ENCODE measurements at places on chromosomes 1 and 21.

- peak; percentile 79 for DNase-seq
Observed at GRCh38 chr1:172002725-172003345, 161.5 kb downstream of the DNM3 start.

DNA sequence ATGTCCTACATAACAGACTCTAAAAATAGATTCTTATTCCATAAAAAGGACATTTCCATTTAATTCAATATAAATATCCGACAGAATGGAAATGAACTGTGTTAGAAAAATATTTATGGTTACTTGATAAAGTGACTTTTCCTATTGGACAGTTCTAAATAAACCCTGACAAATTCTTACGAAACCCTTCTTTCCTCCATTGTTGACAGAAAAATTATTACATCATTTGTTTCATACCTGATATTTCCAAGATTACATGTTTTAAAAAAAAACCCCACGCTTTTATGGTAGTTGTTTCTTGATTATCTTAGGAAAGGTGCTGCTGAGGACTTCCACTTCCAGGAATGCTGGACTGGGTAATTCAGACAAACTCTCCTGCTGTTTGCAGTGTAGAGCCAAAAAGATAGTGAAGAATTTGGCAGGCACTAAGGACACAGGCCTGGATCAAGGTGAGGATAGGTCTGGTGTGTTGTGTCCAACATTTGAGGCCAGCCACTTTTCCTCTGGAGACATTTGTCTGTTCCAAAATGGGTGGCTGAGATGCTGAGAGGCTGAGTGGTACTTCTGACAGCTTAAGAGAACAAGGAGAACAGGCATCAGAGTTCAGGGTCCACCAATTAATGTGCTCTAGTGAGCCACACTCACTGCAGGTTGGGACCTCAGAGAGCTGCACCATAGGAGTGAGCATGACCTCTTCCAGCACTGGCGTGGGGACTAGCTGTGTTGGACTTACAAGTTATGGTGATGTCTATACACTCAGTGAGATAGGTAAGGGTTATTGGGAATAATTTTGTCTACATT, 7.0 kb upstream of the C1orf116 start:
- no peak for DNase-seq

- no peak for DNase-seq
Observed at GRCh38 chr1:45033356-45033755, 21.3 kb downstream of the UROD start.

DNA sequence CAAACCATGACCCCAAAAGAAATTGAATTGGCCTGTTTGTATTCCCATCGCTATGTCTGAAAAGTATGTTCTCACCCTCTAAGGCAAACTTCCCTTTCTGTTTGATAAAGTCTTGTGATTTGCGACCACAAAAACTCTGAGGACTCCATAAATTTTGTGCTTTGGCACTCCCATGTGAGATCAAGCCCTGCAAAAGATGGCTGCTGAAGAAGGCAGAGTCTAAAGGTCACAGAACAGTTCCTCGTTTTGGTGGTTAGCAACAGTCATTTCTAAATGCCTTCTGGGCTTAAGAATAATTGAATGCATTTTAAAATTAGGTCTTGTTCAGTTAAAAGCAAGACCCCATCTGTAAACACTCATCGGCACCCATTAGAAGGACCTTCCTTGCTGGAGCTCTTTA, 441.6 kb downstream of the OMA1 start:
- no peak for DNase-seq

DNA sequence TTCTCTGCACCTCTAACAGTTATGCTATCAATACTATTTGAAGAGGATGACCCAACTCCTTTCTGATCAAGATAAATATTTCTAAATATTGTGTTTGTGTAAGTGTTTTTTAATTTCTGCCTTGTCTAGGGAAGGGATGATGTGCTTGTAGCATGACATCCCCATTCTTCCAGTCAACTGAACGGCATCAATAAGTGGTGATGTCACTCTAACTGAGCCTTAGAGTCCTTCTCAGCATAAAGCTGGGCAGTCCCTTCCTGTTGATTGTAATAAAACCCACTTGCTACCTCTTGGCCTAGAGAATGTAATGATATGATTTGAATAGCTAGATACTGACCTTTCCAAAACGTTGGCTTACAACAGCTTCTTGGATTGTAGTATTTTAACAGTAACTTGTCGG, 52.5 kb upstream of the KCNJ6 start:
- no peak for DNase-seq

DNA sequence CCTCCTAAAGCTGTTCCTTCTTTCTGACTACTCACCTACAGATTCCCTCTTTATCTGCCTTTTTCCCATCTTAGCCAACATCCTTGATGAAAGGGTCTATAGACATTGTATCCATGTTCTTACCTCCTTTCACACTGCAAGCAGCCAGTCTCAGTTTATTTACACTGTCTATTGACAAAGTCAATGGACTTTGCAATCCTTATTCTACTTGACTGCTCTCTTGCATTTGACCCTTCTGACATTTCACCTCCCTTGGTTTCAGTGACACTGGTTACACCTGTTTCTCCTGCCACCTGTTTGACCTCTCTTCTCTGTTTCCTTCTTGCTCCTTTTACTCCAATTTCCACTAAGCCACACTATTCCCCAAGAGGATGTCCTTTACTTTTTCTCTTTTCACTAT, 224.0 kb upstream of the SNX7 start:
- no peak for DNase-seq

- peak; percentile 62 for DNase-seq
Observed at GRCh38 chr1:201719812-201720521, 109.0 kb upstream of the IPO9 start.

DNA sequence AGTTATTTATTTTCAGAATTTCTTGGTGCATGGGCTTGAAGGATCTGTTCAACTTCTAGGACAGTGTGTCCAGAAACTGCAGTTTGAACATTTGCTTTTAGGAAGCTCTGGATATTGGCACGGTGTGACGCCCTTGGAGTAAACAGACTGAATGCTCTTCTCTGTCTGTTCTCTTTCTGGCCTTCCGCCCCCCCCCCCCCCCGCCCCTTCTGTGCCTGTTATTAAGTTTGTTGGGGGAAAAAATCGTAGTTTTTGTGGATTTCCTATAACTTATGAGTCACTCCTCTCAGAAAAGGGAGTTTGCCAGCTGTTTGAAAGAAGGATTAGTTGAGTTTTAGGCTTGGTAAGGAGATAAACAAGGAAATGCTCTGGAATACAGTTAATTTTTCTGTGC, 1.2 kb downstream of the KCTD3 start:
- no peak for DNase-seq

DNA sequence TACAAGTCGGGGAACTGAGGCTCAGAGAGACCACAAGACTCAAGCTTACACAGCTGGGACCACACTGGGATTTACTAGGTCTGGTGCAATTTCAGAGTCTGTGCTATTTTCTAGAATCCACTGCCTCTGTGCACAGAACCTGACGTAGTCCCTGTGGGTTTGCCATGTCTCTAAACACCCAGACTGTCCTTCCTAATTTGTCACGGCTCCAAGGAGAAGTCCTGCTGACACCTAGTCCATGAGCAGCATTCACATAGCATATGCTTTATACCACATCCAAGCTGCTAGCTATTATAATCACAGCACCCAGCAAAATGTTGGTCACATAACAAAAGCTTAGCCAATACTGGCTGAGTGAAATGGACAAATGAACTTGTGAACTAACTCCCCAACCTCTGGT, 79.0 kb upstream of the HMGB4 start:
- DNase-seq, result no peak

DNA sequence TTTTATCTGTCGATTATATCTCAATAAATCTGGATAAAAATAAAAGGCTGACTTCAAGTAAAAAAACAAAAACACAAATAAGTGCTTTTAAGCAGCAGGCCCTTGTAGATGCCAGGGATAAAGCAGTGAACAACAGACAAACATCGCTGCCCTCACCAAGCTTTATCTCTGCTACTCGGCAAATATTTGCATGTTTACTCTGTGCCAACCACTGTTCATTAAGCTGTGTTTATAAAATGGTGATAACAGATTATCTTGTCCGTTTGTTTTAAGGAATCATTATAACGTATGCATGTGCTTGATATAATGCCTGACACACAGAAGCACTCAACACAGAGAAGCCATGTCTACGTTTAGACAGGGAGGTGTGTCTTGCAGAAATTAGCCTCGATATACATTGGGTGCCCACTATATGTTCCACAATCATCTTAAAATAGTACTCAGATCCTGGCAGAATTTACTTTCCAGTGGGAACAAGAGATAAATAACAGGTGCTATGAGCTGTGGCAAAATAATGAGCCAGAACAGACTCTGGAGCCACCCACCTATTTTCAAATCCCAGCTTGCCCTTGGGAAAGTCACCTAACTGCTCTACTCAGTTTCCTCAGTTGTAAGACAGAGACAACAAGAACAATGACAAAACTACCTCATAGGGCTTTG, 47.2 kb downstream of the TRIT1 start:
- no peak for DNase-seq

GRCh38 chr21:45995686-45996179, 14.2 kb downstream of the COL6A1 start:
- no peak for DNase-seq

GRCh38 chr1:165129568-165130164, 226.8 kb downstream of the LMX1A start:
- peak; percentile 36 for DNase-seq

- DNase-seq, result no peak
Observed at GRCh38 chr1:193846876-193847604, 660.6 kb upstream of the B3GALT2 start.

DNA sequence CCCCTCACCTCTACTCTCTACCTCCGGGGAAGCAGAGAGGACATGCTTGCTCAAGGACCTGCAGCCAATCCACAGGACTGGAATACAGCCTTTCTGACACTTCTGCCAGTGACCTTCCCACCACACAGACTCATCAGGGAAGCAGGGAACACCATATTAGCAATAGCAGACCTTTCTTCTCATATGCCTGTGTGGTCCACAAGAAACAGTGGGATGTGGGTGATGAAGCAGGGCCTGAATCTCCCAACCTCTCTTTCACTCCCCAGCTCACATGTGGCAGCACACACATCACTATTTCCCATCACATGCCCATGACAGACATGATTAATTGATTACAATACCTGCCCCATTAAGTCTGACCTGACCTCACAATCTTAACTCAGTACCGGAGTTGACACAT, 695.1 kb downstream of the MATN1 start:
- no peak for DNase-seq

GRCh38 chr1:40694353-40694874, 2.9 kb downstream of the NFYC start:
- DNase-seq, result no peak

DNA sequence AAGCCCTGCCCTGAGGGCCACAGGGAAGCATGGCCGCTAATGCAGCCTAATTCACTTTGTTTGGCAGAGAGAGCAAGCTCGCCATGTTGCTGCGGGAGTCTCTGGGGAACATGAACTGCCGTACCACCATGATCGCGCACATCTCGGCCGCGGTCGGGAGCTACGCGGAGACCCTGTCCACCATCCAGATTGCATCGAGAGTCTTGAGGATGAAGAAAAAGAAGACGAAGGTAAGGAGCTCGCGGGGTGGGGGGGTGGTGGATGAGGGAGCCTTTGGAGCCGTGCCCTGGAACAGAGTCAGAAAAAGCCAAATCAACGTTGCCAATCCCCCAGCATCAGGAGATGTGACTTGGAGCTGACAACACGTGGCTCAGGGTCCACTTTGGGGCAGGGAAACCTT, 529.4 kb downstream of the KIF26B start:
- DNase-seq, result peak; percentile 46

DNA sequence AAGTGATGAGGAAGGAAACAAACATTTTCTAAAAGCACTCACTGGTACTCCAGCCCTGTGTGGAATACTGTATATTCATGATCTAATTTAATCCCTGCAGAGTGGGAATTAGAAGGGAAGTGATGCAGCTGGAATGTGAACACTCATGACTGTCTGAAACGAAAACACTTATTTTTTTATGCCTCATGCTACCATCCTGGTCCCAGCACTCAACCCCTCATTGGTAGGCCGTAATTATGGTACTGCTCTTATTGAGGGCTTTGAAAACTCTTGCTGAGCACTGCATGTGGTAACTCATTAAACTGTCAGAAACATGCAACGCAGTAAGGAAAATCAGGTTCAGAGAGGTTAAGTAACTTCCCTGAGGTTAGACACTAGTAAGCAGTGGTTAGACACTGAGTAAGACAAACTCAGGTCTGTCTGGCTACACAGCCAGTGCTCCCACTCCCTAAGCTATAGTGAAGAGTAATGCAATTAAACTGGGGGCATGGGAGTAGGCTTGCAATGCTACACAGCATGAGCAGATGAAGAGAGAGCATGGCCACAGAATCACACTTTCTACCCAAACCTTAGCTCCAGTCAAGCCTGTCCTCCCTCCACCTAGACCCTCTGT, 17.3 kb upstream of the TNFSF4 start:
- no peak for DNase-seq

- DNase-seq, result peak; percentile 72
Observed at GRCh38 chr1:60245324-60245723, 171.8 kb upstream of the C1orf87 start.

- DNase-seq, result no peak
Observed at GRCh38 chr1:200973937-200974657, 49.4 kb downstream of the KIF21B start.

- peak; percentile 27 for DNase-seq
Observed at GRCh38 chr1:234235434-234235881, 137.8 kb upstream of the COA6 start.

DNA sequence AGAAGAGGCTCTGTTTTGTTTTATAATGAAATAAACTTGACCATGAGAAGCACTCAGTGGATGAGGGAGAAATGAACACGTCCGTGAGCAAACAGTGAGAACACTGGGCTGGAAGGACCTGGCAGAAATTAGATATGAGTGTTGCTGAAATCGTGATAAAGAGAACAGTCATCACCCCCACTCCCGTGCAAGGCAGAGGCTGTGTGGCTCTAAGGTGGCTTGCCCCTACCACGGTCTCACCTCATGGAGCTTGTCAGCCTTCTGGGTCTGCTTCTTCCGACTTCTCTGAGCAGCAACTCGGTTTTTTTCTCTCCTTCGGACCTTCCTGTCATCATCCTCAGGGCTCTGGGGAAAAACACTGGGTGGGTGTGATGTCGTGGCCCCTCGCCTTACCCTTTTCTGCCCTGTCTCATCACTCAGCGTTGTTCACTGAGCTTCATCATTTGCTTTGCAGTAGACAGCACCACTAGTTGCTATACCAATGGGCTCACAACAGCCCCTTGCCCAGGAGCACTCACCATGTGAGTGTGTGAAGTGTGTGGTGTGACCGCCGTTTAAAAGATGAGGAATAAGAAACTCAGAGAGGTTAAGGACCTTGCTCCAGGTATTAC, 2.8 kb downstream of the BATF3 start:
- no peak for DNase-seq

- DNase-seq, result no peak
Observed at GRCh38 chr1:230228236-230228897, 161.3 kb downstream of the GALNT2 start.

All from muscle of arm (tissue), 14 donors.